Fibroblast of villous mesenchyme (primary cell): ENCODE measurements at places on chromosomes 12 and 14. TPM values are rescaled to one million over a fixed set of nuclear protein-coding genes. Genes with fewer than 3 reads are reported as not detected.

RPGRIP1 gene
- under 0.01 TPM in 1 of 2 replicates, not detected in the other for total RNA-seq

GLS2 gene
- total RNA-seq, result under 0.01 TPM in 1 of 2 replicates, not detected in the other

ZFYVE1 gene
- total RNA-seq, result 20.3 and 21.6 TPM in 2 replicates

AKAP3 gene
- total RNA-seq, result 0.64 and 1.3 TPM in 2 replicates

FLRT2 gene
- 12.9 and 14.7 TPM in 2 replicates for total RNA-seq

PYGL gene
- total RNA-seq, result 47.7 and 82.5 TPM in 2 replicates

CISTR gene
- not detected in 2 replicates for total RNA-seq

DTX1 gene
- total RNA-seq, result not detected in 2 replicates

SLC6A12 gene
- not detected in 2 replicates for total RNA-seq

SAMD15 gene
- 1.3 and 1.6 TPM in 2 replicates for total RNA-seq

- no peak for DNase-seq
These were observed 18.1 kb downstream of the KMT5A start for GRCh38 chr12:123401753-123402683.

DNA sequence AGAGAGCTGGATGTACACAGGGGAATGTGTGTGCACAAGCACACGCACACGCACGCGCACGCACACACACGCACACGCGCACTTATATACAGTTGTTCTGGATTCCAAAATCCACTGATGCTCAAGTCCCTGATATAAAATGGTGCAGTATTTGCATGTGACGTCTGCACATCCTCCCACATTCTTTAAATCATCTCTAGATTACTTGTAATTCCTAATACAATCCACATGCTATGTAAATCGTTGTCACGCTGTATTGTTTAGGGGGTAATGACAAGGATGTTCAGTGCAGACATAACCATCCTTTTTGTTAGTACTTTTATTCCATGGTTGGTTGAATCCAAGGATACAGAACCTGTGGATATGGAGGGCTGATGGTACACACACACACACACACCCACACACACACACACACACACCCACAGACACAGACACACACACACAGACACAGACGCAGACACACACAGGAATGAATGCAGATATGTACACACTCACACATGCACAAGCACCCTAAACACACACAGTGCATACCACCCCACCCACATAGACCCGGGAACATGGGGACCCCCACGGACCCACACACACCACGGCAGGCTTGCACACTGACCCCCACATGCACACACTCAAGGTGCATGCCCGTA lies 188.5 kb upstream of the PRMT8 start:
- DNase-seq, result no peak

GRCh38 chr14:20583908-20584307 lies 3.9 kb downstream of the RNASE11 start:
- no peak for DNase-seq

DNA sequence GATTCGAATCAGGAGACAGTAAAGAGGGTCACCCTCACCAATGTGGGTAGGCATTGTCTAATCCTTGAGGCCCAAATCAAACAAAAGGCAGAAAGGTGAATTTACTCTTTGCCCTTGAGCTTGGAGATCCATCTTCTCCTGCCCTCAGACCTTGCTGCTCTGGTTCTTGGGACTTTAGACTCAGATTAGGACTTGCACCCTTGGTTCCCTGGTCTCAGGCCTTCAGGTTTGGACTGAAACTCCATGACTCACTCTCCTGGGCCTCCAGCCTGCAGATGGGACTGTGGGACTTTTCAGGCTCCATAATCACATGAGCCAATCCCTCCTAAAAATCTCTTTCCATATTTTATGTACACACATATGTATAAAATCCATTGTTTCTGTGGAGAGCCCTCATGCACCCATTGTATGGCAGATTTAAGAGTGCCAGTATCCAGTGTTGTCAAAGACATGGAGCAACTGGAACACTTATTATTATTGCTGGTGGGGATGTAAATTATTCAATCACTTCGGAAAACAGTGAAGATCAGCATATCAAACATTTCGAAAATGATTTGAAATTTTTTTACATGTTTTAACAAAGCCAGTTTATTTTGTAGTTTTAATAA lies 48.7 kb downstream of the EID3 start:
- no peak for DNase-seq

GRCh38 chr12:56434828-56435227 lies 14.4 kb downstream of the TIMELESS start:
- no peak for DNase-seq

- peak; percentile 44 for DNase-seq
These were observed 58.8 kb downstream of the PIK3C2G start for GRCh38 chr12:18320036-18320617.

DNA sequence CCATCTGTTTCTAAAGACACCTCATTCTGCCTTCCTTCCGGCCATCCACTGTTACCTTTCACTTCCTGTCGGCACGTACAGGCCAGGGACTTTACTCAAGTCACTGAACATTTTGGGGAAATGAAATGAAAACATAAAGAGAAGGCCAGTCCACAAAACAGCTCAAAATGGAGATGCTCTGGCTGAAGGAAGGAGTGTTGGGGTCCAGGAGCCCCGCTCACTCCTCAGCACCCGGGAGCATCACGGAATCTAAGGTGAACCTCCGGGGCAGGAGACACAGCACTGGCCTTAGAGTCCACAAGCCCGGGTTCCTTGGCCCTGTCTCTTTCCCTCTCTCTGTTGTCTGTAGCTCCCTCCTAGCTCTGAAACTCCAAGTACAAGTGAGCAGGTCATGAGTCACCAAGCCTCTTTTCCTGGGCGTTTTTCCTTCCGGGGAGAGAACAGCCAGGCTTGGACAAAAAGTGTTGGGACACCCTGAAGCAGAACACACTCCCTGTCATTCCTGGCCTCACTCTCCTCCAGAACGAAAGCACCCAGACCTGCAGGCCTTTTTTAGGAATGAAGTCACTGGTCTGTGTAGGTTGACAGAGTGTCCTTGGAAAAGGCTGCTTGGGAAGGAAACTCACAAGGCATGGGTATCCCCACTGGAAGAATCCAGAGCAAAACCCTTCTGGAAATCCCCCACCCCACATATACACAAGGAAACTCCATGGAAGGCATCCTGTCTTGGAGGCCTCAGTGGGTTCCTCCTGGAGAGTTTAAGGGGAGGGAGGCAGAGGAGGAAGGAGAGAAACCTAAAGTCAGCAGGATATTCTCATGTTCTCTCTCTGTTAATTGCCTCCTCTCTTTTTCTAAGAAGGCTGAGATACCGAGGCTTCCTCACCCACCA lies 245.3 kb downstream of the ZFP36L1 start:
- peak; percentile 98 for DNase-seq

DNA sequence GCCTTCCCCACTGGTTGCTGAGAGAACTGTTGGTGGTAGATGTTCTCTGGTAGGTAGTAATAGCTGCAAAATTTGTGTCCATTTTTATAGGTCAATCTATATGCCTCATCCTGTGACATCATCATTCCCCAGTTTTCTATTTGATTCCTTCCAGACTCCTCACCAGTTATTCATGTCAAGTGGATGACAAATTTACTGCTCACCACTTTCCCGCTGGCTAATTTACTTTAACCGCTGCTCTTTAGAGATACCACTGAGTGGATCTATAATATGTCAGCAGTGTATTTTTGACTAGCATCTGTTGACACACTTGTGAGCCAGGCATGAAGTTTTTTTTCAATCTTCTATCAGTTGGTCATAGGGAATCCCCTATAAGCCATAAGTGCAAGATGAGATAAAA lies 24.6 kb downstream of the GPR65 start:
- no peak for DNase-seq

GRCh38 chr14:50932156-50932555 lies 12.1 kb downstream of the PYGL start:
- DNase-seq, result no peak

- no peak for DNase-seq
These were observed 131.2 kb upstream of the TBX3 start for GRCh38 chr12:114815026-114815795.

DNA sequence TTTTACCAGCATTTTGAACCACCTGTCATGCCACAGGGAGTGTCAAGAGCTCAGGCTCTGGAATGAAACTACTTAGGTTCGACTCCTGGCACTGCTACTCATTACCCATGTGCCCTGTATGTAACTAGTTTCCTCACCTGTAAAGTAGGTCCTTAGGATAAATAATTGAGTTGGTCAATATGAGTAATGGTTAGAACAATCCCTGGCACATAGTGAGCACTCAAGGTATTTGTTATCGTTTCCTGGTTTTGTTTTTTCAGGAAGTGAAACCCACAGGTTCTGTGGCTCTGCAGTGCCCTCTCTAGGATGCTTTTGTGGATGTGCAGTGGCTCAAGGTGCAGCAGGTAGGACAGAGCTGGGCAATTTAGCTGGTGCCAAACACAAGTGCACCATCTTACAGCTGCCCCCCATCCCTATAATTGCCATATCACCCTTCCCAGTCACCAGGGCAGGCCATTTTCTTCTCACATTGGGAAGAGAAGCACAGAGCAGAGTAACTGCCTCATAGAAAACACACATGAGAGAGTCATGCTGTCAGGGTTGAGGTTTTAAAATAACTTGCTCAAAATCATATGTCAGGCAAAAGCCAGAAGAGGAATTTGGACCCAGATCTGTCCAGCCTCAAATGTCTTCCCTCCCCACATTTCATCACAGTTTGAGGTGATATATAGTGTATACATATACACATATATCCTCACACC lies 297.5 kb downstream of the RPAP3 start:
- DNase-seq, result no peak

DNA sequence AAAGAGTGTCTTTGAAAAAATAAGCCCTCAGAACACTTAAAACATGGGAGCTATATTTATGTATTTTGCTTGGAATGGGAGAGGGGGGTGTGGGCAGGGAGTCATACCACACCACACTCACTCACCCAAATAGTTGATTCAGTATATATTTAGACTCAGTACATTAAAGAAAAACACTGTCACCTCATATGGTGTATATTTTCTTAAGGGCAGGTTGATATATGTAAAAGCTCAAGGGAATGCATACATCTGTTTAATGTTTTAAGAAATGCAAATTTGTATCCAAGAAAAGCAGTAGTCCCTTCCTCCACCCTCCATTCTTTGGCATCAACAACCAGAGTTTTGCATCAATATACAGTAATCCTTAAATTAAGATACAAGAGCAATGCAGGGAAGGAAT lies 1.4 kb downstream of the NFYB start:
- no peak for DNase-seq

DNA sequence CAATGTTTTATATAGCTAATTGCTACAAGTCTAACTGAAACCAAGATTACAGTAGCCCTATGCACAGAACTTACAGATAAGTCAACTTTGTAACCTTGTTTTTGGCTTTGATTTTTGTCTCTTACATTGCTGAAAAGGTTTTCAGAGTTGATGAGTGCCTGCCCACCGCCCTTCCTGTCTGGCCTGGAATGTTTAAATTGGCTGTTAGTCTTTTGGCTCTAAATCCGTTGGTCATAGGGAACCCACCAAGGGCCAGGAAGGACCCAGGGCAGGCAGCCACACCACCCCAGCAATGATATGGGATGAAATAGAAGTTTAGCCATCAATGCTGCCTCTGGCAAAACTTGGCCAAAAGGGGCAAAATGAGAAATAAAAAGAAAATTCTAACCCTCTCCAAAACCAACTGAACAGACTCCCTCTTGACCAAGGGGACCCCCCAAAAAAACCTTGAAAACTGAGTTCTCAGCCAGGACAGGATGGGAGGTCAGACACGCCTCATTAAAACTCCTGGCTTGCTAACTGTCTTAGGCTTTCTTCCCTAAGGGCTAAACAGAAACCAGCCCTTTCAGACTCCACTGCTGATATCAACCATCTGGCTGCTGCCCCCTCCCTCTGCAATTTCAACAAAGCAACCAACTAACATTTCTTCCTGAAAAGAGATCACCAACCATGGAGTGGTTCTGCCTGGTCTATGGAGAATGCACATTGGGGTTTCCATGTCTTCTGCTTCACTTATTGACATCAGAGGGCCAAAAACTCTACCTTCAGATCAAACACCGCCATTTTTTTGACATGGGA lies 242.1 kb upstream of the NOS1 start:
- no peak for DNase-seq

DNA sequence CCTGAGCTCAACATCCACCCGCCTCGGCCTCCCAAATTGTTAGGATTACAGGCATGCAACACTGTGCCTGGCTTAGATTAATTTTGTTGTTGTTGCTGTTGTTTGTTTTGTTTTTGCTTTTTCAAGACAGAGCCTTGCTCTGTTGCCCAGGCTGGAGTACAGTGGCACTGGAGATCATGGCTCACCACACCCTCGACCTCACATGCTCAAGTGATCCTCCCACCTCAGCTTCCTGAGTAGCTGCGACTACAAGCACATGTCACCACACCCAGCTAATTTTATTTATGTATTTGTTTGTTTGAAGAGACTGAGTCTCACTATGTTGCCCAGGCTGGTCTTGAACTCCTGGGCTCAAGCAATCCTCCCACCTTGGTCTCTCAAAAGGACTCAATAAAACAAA lies 26.7 kb downstream of the CRY1 start:
- no peak for DNase-seq

- no peak for DNase-seq
These were observed 20.4 kb upstream of the LRTM2 start for GRCh38 chr12:1799882-1800400.

DNA sequence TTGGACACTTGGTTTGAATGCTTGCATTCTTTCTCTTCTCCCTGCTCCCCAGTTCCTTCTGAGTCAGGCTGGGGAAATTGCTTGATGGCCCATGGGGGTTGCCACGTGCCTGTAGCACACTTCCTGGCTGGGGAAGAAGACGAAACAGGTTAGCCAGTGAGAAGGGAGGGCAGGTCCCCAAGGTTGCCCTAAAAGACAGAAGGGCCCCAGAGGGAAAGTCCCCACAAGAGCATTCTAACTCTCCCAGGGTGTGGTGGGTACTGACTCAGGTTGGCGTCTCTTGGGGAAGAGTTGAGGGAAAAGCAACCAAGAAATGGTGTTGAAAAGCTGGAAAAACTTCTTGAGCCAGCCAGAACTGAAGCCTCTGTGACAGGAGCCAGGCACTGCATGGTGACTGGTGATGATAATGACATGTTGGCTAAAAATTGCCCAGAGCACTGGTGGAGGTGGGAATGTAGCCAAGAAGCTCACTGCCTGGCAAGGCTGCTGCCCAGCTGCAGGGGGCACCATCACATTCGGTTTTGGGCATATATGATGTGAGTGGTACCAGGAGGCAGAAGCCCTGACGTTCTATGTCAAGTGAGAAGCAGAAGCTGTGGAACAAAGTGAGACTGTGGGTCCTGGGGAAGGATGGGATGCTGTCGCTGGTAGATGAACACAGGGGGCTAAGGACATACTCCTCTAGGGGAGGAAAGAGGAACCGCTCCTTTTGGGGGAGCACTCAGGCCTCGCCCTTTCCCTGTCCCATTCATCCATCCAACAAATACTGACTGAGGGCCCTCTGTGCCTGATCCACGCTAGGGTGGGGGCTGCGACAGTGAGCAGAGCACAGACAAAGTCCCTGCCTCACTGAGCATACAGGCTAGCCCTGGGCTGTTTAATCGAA lies 8.1 kb upstream of the RABGGTA start:
- no peak for DNase-seq

- DNase-seq, result no peak
These were observed 379.8 kb downstream of the APAF1 start for GRCh38 chr12:99024870-99025269.

DNA sequence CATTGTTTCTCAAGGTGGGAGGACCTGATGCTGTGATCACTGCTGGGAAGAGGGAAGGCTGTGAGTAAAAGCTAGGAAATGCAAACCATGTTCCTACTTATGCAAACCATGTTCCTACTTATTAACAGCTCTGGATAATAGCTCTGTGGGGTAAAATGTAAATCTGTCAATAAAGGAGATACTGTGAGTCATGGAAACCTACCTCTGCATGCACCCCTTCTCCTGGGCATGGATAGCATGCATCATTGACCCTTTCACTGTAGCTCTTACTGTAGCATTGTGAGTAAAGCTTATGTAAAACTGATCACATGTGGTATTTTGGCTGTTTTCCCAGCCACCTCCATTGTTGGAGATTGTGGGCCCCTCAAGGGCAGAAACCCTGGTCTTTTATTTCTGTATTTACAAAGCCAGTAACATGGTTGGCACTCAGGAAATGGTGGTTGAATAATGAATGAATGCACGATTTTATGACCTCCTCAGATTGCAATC lies 253.7 kb downstream of the GRIN2B start:
- no peak for DNase-seq
